Activated T-cell treated with anti-CD3 and anti-CD28 coated beads for 4 hours (primary cell): ENCODE measurements at places on chromosomes 3 and 15.

GRCh38 chr3:195548501-195548900, 5.4 kb upstream of the PPP1R2 start:
- DNase-seq = no peak

DNA sequence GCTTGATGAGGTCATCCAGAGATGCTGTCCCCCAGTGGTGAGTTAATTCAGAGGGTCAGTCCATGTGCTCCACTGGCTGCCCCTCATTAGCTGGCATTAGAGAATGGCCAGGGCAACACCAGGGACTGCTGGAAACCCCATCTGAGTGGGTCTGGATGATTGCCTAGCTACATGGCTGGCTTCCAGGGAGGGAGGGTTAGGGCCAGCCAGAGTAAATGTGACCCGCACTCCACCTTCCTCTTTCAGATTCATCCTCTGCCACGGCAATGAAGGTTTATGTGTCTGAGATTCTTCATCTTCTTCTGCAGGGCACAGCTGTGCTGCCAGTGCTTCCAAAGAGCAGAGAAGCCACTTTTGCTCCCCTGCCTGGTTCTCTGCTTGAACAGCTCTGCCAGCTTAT, 391.9 kb downstream of the OCA2 start:
- no peak for DNase-seq

DNA sequence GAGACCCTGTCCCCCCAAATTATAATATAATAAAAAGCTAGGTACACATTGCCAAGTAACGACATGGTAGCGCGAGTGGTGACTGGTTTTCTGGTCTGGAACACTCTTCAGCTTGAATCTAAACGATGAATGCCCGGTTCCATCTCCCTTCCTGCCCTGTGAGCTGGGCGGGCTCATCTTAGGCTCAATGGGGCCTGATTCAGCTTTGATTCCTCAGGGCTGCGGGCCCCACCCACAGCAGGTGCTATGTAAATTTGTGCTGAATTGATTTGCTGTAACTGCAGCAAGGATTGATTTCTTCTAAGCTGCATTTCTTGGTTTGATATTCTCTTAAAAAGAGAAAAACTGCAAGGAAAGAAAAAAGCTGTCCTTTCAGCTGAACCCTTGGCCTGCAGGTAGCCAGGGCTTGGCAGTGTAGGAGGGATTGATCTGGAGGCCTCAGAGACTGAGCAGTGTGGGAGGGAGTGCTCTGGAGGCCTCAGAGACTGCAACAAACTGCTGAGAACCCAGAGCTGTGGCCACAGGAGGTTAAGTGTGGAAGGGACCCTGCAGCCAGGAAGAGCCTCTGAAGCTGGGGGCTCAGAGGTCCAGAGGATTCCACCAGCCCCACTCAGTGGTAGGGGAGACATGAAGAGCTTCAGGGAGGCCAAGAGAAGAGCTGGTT, 231.6 kb downstream of the XXYLT1 start:
- no peak for DNase-seq

DNA sequence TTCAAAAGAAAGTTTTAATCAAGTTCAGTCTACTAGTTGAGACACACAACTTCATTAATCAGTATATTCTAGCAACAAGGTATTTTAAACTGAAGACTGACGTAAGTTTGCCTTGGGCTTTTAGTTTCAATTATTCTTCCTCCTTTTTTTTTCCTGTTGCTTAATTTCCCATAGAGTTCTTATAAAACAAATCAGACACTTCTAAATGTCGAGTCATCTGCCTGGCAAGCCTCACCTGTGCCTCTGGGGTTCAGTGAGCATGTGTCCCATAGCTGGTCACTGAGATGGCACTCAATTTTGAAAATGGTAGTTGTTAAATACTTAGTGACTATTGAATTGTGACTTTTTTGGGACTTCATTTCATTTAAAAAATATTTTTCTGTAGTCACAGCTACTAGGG, 27.4 kb downstream of the NKIRAS1 start:
- DNase-seq = no peak

DNA sequence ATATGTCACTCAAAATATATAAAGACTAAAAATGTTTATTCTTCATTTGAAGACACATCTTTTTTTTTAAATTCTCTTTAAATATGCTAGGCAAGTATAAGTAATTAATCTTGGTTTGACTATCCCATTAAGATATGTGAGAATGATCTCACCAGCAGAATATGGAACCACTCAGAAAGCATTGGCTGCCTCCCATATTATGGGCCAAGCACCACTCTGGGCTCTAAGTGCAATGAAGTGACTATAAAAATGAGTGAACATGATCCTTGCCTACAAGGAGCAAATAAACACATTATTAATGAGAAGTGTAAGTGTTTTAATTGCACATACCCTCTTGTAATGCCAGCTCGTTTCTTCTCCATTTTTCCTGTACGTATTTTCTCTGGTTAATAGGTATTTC, 328.5 kb downstream of the NAALADL2 start:
- DNase-seq = no peak

GRCh38 chr3:9100513-9100894, 137.2 kb upstream of the RAD18 start:
- no peak for DNase-seq
